ENCODE measurements at places on chromosomes 16 and 17. TPM values are rescaled to one million over a fixed set of nuclear protein-coding genes. Genes with fewer than 3 reads are reported as not detected.

TBC1D3 gene
- not detected for total RNA-seq

TLE7 gene
- total RNA-seq: not detected

TP53TG3B gene
- total RNA-seq: not detected

SCARF1 gene
- total RNA-seq: 0.89 TPM

ABAT gene
- 3.5 TPM for total RNA-seq

SPG7 gene
- total RNA-seq: 136 TPM

SCNN1G gene
- total RNA-seq: not detected

PRAC1 gene
- not detected for total RNA-seq

ZPBP2 gene
- total RNA-seq: not detected

MPP3 gene
- 2.9 TPM for total RNA-seq

ZNF597 gene
- total RNA-seq: 1.1 TPM

GAN gene
- total RNA-seq: 4.3 TPM

ZFHX3 gene
- 1.2 TPM for total RNA-seq

NT5C3B gene
- 45.3 TPM for total RNA-seq

NOG gene
- not detected for total RNA-seq

SLC13A2 gene
- total RNA-seq: not detected

KARS1 gene
- 225 TPM for total RNA-seq

ZDHHC1 gene
- total RNA-seq: 8.9 TPM
